ENCODE measurements at places on chromosomes 6 and 20.

DNA sequence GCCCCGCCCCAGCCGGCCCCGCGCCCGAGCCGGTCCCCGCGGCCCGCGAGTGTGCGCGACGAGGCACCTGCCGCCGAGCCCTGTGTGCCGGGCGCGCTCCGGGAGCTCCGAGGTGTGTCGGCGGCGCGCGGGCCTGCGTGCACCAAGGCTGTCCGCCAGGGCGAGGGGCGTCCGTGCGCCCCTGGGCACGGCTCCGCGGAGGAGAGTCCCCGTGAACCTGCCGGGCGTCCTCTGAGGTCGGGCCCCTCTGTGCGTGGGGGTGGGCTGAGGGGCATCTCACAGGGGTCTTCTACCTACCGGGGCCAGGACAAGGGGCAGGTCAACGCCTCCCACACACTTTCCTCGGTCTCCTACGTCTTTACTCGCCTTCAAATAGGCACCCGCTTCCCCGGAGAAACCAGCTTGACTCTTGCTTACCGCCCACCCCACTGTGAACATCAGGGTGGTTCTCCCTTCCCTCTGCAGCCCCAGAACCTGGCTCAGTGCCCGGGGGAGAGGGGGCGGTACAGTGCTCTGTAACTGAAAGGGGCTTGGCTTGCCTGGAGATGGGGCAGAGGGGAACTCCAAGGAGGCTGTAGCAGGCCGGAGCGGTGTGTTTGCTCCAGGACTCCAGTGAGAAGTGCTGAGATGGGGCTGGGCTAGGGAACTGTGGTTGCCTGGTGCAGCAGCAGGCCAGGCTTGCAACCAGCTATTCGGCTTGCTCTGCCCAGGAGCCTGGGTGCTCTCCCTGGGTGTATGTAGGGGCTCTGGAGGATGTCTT lies at the start of gene SAMD10:
Gene SAMD10, minus strand, starts transcription at position 86 of the 760 bp plus-strand sequence. CDS start 175 bp downstream, outside the sequence.
- no peak for DNase-seq

DNA sequence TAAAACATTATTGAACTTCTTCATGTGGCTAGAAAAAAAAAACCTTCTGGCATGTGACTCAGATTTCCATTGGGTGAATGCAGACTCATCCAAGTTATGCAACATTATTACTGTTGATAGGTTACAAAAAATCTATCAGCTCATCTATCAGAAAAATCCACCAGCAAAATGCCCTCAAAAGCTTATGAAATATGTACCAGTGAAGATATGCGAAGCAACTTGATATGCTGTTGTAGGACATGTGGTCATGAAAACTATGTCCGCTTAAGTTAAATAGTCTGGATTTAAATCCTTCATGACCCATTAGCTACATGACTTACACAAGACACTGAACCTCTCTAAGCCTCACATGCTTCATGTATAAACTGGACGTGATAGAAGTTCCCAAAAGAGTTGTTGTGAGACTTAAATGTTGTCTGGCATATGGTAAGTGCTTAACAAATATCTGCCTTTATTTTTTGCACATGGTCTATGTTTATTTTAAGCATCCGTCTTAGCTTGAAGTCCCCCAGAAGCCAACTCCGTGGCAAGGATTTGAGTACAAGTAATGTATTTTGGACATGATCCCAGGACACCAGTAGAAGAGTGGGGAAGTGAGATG lies 12.5 kb upstream of the BFSP1 start:
- no peak for DNase-seq

GRCh38 chr6:11379805-11380204 lies 147.3 kb upstream of the NEDD9 start:
- DNase-seq = no peak

- DNase-seq = no peak
Measured at GRCh38 chr20:23128461-23129125, 42.5 kb upstream of the CD93 start.

GRCh38 chr6:161035182-161035980 lies 43.8 kb downstream of the MAP3K4 start:
- DNase-seq = no peak

DNA sequence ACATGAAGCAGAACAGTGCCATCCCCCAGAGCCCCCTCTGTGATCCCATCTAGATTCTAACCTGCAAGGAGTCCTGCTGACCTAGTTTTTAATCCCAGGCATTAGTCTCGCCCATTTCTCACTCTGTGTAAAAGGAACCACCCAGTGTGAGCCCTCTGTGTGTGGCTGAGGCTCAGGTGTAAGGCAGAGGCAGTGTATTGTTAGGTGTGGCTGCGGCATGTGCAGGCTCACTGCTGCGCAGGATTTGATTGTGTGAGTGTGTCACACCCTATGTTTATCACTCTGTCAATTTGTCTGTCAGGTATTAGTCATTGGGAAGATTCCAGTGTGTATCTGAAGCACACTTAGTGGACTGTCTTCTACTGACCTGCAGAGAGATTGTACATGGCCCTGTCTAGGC lies 13.7 kb upstream of the CST8 start:
- DNase-seq = no peak

DNA sequence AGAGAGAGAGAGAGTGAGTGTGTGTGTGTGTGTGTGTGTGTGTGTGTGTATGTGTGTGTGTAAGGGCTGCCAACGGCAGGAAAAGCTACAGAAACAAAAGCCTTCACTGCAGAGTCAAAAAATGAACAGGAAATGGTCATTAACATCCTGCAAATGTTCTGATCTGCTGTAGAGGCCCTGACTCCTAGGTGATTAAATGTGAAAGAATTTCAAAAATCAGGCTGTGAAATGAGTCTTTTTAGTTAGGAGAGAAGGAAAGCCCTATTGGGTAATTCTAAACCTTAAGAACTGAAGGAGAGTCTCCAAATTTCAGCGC lies 166.5 kb upstream of the MYLIP start:
- no peak for DNase-seq

DNA sequence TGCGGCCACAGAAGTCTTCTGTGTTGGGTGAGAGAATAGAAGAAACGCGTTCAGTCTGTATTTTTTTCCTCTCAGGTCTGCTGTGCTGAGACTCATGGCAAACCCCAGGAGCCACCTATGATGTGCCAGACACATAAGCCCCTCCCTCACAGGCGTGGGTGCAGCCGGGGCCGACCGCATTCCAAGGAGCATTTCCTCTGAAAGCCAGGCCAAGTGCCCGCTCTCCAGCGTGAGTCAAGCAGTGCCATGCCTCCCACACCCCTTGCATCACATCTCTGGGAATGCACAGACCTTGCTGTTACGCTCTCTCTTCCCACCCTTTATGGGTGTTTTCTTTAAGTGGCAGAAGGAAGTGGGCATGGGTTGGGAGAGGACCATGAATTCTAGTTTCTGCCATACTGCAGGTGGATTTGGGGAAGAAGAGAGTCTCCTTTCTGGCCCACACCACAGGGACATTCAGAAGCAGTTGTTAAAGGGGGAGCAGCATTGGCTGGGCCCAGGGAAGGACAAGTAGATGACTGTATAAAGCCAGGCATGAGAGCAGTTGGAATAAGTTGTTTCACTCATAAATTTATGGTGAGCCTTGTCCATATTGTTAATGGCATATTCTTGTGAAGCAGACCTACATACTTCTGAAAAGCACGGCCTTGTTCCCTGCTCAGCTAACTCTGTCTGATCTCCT lies 37.1 kb upstream of the TFAP2A start:
- peak; percentile 13 for DNase-seq

- DNase-seq = no peak
Measured at GRCh38 chr6:97864366-97864765, 581.4 kb upstream of the MMS22L start.

DNA sequence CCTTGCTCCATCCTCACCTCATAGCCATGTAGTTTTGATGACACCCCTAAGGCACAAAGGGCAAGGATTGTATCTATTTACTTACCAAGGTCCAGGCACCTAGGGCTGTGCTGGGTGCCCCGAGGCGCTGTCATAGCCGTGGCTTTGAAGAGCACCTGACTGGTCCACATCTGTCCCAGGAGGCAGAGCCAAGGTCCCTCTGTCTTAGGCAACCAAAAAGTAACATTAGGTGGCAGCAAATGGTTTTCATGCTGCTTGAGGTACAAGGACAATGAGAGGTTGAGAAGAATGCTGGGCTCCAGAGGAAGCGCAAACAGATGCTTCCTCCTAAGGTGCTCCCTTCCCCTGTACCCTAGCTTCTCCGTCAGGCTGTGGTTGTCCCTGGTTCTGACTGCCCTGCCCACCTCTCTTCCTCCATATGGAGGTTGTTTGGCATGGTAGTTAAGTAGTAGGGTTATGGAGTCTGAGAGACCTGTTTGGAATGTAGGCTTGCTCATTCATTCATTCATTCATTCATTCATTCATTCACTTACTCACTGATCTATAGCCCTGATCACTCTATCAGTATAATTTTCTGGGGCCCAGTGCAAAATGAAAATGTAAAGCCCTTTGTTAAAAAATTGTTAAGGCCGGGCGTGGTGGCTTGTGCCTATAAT lies 3.0 kb upstream of the UQCC2 start:
- no peak for DNase-seq

DNA sequence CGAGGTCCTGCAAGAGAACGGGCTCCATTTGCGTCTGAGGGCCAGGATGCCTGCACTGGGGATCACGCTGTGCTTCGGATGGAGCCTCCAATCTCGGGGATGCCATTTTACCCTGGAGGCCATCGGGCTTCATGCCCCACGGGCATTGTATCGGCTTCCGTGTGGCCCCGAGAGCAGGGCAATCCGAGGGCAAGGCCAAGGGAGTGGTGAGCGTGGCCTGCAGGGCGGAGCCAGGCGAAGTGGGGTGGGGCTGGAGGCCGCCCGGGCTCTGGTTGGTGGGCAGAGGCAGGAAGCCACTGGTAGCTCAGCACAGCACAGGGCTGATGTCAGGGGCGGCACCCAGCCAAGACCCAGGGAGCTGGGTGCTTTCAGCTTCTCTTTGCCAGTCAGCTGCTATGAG lies 57.5 kb upstream of the BHLHE23 start:
- DNase-seq = no peak

GRCh38 chr20:51017251-51017650 lies 5.7 kb downstream of the KCNG1 start:
- no peak for DNase-seq

- no peak for DNase-seq
Measured at GRCh38 chr6:20653085-20653479, 118.8 kb downstream of the CDKAL1 start.

- no peak for DNase-seq
Measured at GRCh38 chr20:19025430-19026120, 186.9 kb upstream of the SLC24A3 start.

DNA sequence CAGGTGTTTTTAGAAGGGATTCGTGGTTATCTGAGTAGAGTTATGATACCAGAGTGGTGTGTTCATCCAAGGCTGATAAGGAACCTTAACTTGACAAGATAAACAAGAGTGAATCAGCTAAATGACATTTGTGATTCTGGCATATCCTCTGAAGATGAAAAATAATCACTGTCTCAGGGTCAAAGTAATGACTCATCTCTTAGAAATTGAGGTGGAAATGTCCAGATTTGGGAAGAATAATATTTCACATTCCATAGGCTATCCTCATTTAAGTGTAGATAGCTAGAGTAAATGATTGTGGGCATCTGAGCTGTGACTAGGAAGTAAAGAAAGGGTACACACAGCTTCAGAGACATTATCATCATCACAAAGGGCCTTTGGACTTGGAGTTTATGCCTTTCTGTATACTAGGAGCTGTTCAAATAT lies 255.7 kb downstream of the GJA1 start:
- no peak for DNase-seq

DNA sequence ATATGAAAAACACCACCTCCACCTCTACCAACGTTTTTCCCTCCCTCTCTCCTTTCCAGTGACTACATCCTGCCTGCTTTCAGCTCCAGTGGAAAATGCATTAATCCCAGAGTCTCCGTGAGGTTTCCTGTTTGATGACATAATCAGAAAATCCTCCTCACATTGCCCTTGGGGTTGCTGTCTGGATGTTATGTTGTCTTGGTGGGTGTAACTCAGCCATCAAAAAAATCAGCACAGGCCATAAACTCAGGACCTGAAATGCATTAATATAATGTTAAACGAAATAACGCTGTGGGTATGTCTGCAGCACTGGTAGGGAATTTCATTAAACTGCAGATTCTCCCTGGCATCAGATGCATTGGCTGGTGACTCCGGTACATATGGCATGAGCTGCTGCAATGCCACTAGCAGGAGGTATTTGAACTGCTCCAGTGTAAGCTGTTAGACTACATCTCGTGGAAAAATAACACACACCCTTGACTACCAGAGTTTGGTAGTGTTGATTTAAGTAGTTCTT lies 297.8 kb downstream of the PRL start:
- DNase-seq = no peak

DNA sequence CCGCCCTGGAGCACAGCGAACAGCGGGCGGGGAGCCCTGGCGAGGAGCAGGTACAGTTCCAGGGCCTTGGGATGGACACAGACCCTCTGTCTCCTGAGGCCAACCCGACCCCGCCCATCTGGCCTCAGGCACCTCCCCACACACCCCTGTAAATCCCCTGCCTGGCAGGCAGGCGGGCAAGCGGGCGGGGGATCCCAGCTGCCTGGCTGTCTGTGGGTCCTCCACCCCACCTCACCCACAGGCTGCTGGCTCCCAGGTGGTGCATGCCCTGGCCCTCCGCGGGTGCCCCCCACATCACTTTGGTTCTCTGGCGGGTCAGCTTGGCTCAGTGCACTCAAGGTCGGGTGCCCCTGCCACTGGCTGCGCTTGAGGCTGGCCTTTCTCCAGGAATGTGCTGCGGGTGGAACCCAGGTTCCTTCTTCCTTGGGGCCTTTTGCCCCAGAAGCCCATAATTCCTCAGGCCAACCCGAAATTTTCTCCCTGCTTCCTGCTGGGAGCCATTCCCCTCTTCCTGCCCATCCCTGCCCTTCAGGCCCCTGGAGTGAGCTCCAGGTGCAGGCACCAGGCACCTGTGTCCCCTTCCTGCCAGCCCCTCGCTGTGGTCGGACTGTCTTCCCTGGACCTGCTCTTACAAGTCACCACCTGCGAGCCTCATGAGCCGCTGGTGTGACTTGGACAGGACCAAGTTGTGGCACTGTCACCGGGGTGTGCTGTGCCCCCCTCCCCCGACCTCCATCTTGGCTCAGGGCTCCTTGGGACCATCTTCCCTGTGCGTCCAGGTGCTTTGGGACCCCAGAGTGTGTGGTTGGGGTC lies 5.3 kb upstream of the TNFRSF6B start:
- DNase-seq = no peak

Measured in thoracic aorta (tissue), 2 donors.